ENCODE measurements at places on chromosomes 4 and X.

- no peak for DNase-seq
These were observed 805.9 kb upstream of the GRID2 start for GRCh38 chr4:91497892-91498291.

GRCh38 chr4:6682862-6683590 is 10.7 kb upstream of the S100P start:
- DNase-seq, result no peak

DNA sequence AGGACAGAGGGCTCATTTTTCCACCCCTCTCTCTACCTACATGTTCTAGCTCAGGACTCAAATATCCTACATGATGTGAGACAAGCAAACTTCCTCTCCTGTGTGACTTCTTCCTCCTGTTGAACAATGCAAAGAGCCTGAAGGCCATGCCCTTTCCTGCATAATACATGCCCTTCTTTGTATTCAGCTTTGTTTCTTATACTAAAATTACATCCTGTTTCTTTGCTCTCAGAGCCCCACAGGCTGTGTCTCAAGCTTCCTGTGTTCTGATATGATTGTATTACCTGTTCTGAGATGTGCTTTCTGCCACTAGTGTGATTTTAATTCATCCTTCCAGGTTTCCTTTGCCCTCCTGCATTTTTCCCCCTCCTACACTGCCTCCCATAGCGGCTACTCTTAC is 166.4 kb upstream of the AFF2 start:
- DNase-seq, result no peak

GRCh38 chr4:152128356-152128755 is 367.5 kb upstream of the GATB start:
- DNase-seq, result no peak

DNA sequence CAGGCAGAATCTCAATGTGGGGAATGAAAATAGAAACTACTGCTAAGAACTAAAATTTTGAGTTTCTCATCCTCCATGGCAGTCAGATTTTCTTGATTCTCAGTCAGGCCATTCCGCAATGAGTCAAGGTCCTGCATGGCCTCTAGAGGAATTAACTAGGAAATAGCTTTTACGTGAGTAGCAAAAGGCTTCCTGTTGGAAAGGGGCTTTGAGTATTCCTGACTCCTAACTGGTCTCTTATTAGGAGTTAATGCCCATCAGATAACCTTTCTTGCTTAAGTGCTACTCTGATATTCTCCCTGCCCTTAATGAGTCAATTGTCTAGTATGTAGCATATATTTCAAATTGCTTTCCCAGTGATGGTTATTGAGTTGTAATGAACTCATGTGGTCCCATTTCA is 65.7 kb upstream of the ARHGAP24 start:
- no peak for DNase-seq

DNA sequence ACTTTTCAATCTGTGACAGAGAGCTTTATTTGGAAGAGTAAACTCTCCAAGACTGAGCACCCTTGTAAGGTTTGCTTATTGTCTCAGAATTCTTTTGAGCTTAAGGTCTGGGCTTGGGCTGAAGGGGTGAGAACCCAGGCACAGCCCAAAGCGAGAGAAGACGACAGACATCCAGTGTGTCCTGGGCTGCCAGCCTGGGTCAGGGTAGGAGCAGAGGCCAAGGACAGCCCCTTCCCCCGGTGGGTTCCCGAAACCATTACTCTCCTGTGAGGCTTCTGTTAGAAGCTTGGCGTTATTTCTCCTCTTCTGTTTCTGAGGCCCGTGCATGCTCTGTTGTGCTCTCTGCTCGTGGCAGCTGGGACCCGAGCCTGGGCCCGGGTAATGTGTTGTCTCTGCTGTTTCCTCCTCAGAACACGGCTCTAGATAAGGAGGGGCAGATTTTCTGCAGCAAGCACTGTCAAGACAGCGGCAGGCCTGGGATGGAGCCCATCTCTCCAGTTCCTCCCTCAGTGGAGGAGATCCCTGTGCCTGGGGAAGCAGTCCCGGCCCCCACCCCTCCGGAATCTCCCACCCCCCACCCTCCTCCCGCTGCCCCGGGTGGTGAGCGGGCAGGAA is 177.5 kb downstream of the DCLK2 start:
- DNase-seq, result no peak

DNA sequence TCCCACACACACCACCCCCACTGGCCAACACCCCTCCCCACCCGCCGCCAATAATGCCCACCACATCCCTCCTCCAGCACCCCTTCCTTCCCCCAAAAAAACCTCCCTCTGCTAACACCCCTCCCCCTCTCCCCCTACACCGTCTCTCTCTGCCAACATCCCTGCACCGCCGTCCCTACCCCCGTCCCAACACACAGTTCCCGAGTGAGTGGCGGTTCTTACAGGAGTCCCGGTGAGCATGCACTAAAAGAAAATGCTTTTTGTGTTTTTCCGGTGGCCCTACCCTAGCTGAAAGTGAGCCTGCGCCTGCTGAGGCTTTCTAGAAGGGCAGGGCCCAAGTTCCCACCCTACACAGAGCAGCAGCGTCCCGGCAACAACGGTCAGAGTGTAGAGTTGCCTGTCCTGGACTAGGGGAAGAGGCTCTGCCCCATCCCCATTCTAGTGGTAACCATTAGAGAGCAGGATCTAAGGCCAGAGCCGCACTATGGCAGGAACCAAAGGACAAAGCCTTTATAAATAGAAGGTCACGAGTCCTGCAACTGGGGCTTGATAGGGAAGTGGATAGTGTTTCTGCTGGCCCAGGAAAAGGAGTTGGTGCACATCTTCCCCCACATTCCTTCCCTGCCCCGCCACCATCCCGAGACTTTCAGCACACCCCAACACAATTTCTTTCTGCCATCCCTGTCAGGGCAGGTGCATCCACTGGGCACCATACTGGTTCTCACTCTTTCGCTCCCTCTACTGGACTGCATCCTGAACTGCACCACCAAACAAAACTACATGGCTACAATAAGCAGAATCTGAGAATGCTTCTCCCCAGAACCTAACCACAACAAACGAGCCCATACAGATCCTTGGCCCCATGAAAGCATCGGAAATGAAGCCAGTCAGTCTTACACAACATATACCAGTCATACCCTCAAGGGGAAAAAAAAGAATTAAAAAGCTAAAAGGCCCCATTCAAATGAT is 78.1 kb upstream of the PAGE3 start:
- DNase-seq, result no peak

DNA sequence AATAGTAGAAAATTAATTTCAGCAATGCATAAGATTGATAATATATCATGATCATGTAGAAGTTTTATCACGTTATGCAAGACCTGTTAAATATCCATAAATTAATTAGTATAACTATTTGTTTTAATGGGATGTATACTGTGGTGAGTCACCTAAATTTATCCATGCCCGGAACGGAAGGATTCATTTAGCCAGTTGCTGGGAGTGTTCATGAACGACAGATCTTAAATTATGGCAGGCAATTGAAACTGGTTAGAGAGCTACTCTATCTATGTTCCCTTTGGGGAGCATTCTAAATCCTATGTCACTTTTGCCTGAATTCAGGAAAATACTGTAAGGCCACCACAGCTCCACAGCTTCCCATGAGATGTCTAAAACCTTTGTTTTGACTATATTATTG is 1950.5 kb upstream of the AGA start:
- DNase-seq, result no peak

GRCh38 chr4:86130160-86130933 is 229.5 kb downstream of the MAPK10 start:
- DNase-seq, result no peak

- no peak for DNase-seq
These were observed 309.4 kb downstream of the GLUD2 start for GRCh38 chrX:121356850-121357171.

DNA sequence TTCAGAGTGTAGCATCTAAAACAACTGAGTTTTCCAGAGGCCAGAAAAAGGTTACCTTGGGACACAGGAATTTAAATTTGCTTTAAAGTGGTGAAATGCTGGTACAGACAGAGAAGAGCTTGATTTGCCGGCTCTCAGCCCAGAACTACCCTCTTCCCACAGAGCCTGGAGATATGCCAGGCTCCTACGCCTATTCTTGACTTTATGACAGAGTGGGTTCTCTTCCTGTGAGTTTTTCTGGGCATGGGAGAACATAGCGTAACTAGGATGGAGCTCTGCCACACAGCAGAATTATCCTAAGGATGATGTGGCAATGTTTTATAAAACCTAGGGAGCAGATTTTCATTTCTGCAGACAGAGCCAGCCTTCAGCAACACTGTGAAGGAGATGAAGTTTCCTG is 241.8 kb downstream of the GRIA3 start:
- no peak for DNase-seq
